ENCODE measurements at places on chromosomes 7 and 10. TPM values are rescaled to one million over a fixed set of nuclear protein-coding genes. Genes with fewer than 3 reads are reported as not detected.

GRCh38 chr10:127913368-127913759, 6.5 kb downstream of the PTPRE start:
- DNase-seq = no peak

DNA sequence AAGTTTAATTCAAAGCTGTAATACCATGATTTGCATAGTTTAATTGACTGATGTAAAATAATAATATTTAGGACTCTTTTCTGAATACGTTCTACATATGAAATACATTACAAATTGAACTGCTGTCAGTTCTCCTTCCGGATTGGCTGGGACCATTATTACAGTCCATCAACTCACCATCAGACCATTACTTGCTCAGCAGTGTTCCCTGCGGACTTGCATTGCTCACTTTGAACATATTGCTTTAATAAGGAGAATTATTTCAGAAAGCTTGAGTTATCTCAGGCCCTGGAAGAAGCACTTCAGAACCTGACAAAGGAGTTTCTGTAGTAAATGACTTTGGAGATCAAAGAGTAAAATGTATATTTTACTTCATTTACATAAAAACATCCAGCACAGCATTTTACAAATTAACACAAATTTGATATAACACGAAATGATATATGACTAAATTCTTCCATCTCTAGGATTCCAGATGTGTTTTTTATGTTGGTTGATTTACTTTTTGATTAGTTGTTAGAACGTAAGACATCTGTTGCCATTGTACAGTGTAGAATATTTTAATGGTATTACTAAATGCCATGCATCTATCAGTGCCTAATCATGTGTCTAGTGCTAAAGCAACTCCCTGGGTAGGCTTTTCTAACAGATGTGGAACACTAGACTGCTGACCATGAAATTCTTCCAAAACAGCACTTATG, 418.5 kb upstream of the SEMA3A start:
- DNase-seq = no peak

DNA sequence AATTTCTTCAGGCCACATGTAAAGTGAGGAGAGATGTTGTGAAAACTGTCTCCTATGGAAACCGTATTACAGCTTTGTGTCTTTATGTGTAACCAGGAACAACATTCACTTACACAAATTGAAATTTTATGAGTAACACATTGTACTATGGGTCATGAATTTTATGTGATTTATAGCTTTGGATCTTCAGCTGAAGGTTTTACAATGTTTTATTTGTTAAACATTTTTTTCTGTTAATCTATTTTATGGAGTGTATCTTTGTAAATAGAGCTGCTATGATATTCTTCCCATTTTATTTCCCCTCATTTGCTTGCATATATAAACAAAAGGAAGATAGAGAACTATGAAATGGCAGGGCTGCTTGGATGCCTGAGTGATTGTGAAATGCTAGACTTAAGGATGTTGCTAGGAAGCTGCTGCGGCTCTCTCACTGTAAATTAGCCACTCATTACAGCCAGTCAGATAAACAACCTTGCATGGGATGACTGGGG, 104.5 kb upstream of the PCLO start:
- DNase-seq = no peak

- no peak for DNase-seq
These were observed 15.1 kb upstream of the PRLHR start for GRCh38 chr10:118610577-118610976.

GRCh38 chr10:107059872-107060271, 104.6 kb downstream of the SORCS1 start:
- no peak for DNase-seq

DNA sequence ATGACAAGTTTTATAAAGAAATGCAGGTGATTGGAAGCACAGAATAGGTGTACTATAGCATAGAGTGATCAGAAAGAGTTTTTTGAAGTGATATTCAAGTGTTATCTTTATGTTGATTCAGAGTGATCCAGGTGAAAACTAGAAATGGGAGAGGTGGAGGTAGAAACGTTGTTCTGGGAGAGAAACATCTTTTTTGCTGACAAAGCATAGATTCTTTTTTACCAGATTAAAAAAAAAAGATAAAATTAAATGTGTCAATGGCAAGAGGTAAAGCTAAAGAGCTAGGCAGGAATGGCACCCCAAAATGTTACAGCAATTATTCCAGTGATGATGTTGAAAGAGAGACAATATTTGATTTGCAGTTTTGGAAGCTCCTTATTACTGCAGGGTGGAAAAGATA, 12.6 kb upstream of the VSTM2A start:
- no peak for DNase-seq

DNA sequence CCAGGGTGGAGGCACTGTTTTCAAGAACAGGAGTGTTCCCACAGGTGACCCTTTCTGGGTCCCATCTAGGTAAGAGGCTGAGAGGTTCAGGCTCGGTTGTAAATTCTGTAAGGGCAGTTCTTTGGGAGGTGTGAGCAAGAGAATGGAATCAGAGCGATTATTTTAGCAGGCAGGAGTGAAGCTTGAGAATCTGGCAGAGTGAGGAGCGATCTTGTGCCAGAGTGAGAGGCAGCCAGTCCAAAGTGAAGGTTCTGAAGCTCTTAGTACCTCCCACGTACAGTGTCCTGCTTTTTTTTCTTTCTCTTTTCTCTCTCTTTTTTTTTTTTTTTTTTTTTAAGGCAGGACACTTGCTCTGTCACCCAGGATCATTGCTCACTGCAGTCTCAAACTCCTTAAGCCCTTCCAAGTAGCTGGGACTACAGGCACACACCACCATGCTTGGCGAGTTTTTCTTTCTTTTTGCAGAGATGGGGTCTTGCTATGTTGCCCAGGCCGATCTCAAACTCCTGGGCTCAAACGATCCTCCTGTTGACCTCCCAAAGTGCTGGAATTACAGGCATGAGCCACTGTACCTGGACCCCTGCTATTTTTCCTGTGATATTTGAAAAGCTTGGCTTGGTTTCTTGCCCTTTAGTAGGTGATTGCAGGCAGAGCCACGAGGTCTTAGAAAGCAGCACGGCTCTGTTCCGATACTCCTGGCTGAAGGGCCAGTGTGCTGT, 10.9 kb downstream of the POR start:
- DNase-seq = no peak

DNA sequence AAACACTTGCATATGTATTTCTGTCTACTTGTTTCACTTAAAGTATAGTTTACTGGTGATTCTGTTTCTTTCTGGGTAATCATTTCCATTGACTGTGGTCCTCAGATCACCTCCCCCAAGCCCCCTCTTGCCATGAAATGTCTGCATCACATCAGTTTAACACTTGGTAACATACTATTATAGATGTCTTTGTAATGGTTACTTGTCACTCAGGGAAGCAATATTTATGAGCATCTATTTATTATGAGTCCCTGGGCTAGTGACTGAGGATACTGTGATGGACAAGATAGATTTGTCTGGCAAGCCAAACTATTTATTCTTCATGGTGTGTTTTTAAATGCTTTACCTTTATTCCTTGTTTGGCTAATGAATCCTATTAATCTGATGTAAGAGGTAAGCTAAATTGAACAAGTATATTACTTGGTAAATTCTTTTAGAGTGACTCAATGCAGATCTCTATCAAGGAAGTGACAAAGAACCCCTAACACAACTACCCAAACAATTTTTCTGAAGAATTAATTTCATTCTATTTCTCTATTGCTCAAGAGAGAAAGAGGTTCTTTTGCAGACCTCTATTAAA, 270.9 kb downstream of the RELN start:
- no peak for DNase-seq

GRCh38 chr10:129689671-129690071, 222.6 kb downstream of the MGMT start:
- no peak for DNase-seq

Gene MSMB
- not detected for total RNA-seq

GRCh38 chr10:74969093-74969492, 142.4 kb upstream of the SAMD8 start:
- no peak for DNase-seq

GRCh38 chr7:85681241-85681640, 494.4 kb upstream of the SEMA3D start:
- DNase-seq = no peak

Gene MUC3A
- 1.3 TPM for total RNA-seq

DNA sequence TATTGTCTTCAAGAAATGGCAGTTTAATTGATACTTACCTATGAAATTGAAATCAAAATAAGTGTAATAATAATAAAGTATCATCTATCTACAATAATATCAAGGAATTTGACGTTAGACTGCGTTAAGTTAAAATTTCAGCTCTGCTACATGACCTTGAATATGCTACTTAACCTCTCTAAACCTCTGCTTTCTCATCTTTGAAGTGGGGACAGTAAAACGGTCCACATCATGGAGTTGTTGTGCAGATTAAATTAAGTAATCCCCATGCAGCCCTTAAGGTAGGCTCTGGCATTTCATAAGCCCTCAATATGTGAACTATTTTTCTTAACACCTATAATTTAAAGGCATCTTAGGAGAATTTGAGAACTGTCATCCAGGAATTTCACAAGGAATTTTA, 252.4 kb upstream of the PHF14 start:
- DNase-seq = no peak

Gene OPALIN
- total RNA-seq = not detected

GRCh38 chr10:124624895-124625294, 119.3 kb downstream of the FAM53B start:
- DNase-seq = no peak

Gene GPR15LG
- total RNA-seq = not detected

Gene CXCL12
- 347 TPM for total RNA-seq

DNA sequence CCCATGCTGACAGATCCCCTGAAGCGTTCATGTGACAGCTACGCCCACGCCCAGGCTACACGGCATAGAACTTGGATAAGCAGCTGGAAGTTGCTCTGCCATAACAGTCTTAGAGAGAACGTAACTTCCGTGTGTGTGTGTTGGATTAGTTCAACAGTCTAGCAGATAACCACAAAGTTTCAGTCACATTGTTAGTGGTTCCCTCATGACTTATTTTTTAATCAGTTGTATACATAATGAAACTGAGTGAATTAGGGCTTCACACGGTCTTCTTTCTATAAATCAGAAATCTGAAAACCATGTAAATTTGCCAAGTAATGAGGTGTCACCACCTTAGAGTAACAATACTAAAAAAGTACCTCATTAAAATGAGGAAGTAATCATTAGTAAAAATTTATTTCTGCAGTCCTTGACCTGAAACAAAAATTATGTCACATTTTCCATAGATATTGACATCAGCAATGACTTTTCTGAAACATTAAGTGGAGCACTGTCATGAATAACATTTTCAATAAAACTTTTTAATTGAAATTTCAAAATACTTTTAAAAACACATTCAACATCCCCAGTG, 21.7 kb upstream of the MACC1 start:
- no peak for DNase-seq

- DNase-seq = no peak
These were observed 371.7 kb upstream of the PRKCQ start for GRCh38 chr10:6951732-6952131.

DNA sequence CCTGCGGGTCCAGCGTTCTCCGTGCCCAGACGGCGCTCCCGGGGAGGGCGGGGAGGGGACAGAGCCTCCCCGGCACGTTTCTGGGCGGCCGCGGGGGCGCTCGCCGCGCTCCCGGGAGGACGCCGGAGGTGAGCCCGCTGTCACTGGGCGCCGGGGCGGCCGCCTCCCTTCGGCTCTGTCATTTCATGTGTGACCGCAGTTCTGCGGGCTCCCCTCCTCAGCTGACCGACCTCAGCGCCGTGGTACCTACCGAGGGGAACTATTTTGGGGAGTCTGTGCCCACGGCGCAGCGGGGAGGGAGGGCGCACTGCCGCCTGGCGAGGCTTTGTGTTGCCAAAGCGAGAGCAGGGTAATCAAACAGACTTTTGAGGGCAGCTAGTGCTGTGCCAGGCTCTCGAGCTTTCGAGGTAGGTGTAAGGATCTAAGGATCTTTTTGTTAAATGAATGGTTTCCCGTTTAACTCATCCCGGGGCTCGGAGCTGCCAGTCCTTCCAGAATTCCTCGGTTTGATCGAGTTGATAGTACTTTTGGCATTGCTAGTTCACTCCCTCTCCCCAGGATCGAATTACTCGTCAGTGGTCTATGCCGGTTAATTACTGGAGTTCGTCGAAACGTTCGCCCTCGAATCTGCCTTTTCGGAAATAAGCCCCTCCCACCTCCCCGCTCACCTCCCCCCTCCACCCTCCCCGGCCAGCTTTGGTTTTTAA, 1.9 kb downstream of the ARID5B start:
- peak; percentile 92 for DNase-seq

DNA sequence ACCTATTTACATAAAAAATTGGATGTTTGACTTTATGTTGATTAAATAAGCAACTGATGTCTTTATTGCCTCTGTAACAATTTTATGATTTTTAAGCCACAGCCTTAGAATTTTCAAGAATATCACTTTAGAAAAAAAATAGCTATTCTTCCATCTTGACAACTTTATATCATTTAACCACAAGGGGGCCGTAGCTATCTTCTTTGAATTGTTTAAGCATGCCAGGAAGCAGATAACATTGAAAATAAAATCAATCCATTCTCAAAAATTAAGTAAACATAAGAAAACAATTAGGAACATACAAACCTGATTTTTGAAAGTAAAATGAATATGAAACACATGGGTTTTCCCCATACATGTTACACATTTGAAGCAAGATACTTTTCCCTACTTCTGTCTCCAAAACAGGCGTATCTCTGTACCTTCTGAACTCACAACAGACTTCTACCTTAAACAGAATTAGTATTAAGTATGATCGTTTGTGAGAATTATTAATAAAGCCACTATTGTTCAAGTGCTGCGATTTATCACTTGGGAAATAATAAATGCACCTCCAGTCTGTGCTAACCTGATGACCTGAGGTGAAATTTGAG, 209.0 kb downstream of the CACNA2D1 start:
- no peak for DNase-seq

DNA sequence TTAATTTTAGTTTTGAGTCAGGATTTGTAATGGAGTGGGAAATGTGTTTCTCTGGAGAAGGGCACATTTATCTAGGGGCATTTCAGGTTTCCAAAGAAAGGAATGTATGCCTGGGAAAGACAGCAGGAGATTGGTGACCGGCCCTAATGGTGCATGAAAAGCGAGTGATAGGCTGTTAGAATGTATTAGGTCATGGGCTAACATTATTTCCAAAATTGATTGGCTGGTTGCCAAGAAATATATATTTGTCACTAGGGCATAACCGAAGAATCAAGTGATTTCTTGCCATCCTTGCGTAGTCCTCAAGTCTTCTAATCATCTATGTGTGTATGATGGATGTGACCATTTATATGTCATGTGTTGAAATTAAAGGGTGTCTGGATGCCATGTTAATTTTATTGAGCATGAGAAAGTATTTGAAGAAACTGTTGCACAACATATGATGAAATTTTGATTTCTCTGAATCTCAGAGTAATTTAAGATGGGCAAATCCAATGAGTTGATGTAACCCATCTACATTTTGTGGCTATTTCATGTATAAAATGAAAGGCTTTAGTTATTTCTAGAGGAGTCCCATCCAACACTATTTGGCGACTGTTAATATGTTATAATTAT, 248.4 kb downstream of the BMPER start:
- DNase-seq = no peak

- peak; percentile 71 for DNase-seq
These were observed 22.1 kb upstream of the CARD11 start for GRCh38 chr7:3065724-3066143.

Gene LRRC4
- 6.5 TPM for total RNA-seq

All from mesenteric fat pad (tissue), 1 donor.